SIG-M5 (cell line): ENCODE measurements at places on chromosomes 7 and 10.

DNA sequence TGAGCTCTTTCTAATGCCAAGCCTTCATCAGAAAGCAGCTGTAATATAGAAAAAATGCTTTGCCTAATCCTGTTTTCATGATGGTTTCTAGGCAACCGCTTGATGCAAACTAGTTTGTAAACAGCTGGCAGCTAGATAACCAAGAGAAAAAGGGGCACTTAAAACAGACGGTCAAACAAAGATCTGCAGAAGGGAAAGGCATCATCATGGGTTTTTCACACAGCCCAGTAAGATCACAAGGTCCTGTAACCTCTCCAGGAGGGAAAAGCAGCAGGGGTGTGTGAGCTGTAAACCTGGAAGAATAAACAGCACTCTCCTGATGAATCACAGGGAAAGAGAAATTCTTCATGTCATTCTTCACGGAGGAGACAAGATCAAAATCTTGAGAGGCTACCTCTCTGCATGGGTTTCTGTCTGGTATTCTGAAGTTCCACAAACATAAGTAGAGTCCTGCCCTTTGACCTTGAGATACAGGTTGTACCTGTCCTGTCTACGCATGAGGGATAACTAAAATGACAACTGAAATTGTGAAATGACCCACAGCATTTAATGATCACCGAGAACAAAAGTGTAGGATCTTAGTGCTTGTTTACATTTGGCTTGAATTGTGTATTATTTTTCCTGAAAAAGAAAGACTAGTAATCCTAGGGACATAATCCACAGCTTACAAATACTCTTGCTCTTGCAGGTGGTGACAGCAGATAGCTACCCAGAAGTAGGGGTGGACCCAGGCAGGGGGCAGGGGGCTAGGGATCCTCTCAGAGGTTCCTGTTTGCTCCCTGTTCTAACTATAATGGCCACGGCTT is 48.0 kb downstream of the CREB3L2 start:
- DNase-seq = no peak

DNA sequence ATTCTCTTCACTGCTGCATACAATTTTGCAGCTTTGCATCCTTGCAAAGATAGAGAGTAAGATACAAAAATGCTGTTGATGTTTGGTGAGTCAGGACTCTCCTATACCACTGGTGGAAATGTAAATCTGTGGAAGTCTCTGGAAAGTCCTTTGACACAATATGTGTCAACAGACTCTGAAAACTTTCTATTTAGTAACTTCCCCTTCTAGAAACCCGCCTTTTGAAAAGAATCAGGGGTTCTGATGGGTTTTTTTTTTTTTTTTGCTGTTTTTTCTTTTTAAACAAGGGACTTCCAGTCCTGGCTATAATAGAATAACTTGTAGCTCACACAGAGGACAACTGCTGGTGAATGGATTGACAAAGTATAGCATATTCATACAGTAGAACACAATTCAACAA is 16.4 kb downstream of the NOD1 start:
- DNase-seq = no peak

- no peak for DNase-seq
These were observed 996 bp upstream of the C10orf90 start for GRCh38 chr10:126671402-126671975.

- no peak for DNase-seq
These were observed 613.1 kb downstream of the KCNMA1 start for GRCh38 chr10:77024461-77024860.

DNA sequence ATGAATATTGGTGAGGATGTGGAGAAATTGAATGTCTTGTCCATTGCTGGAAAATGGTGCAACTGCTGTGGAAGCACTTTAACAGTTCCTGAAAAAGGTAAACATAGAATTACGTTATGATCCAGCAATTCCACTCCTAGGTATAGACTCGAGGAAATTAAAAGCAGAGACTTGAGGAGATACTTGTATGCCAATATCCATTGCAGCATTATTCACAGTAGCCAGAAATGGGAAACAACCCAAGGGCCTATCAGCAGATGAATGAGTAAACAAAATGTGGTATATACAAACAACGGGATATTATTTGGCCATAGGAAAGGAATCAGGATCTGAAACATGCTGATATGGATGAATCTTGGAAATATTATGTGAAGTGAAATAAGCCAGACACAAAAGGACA is 32.5 kb upstream of the MTURN start:
- DNase-seq = no peak

DNA sequence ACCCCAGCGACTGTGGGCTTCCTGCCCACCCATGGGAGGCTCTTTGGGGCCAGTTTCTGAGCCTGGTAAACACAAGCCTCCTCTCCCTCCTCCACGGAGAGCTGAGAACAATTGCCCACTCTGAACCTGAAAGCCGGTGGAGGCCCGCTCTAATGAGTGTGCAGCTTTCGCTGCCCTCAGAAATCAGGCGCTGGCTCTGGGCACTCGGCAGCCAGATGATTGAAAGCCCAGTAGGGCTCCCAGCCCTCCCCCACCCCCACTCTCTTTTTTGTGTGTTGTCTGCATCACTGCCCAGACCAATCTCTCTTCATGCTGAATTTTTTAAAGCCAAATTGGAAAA is 438.9 kb downstream of the RPS24 start:
- DNase-seq = no peak

- no peak for DNase-seq
These were observed 116.0 kb downstream of the BUB3 start for GRCh38 chr10:123270221-123270620.

DNA sequence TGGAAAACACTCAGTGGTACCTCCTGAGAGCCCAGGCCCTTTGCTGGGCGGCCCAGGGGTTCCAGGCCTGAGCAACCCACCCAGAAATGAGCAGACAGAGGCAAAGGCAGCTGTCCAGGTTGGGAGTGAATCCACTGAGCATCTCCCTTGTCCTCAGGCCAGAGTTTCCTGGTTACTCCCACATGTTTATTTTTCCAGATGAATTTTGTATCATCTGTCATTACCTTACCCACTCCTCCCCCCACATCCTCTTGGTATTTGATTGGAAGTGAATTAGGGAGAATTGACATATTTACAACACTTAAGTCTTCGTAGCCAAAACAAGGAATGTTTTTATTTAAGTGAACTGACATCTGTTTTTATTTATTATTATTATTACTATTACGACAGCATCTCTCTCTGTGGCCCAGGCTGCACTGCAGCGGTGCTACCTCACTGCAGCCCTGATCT is 13.2 kb upstream of the LMBR1 start:
- no peak for DNase-seq

DNA sequence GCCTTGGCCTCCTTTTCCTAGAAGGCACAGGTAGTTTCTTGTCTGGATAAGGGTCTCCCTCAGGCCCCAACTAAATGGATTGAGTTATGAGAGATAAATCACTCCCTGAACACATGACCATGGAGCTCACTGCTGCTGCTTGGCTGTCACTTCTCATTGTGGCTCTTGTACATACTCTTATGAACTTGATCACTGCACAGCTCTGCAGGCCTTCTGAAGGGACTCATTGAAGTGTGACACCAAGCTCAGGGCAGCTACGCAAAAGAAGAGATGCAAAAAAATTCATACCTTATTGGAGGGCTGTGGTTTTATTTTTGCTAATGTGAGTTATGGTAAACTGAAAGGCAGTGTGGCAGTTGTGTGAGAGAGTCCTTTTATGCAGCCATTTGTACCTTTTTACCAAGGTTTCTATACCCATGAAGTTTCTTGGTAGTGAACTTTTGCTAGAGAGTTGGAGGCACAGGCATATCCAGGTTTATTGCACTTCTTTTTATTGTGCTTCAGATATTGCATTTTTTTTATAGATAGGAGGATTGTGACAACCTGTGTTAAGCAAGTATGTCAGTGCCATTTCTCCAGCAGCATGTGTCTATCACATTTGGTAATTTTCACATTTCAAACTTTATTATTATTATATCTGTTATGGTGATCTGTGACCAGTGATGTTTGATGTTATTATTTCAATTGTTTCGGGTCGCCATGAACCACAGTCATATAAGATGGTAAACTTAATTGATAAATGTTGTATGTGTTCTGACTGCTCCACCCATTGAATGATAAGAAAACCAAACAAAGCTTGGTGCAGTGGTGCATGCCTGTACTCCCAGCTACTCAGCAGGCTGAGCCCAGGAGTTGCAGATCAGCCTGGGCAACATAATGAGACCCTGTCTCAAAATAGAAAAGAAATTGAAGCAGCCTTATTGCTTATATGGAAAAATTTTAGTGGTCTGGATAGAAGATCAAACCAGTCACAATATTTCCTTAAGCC is 100.6 kb downstream of the LRRC4 start:
- no peak for DNase-seq

GRCh38 chr10:104090611-104091010 is 4.9 kb upstream of the COL17A1 start:
- DNase-seq = no peak

DNA sequence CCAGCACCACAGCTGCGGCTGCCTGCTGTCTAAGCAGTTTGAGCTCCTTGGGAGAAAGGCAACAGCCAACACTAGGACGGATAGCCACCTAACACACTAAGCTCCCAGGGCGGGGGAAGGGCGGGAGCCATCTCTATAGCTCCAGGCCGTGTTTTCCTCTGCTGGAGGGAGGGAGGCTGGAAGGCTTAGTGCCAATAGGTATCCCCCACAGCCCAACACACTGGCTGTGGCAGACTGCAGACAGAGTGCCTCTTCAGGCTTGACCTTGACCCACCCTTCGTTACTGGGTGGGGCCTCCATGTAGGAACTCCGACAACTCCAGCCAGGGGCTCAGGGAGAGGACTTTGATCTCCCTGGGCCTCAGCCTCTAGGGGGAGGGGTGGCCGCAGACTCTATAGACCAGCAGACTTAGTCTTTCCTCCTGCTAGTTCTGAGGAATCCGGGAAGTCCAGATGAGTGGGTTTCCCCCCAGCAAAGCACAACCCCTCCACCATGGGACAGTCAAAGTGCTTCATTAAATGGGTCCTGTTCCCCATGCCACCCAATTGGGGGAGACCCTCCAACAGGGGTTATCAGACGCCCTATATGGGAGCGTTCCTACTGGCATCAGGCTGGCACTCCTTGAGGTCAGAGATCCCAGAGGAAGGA is 314.4 kb upstream of the MKI67 start:
- DNase-seq = no peak

GRCh38 chr10:3192856-3193635 is 20.5 kb upstream of the PITRM1 start:
- DNase-seq = no peak

GRCh38 chr7:31603046-31603445 is 84.0 kb upstream of the PPP1R17 start:
- no peak for DNase-seq

DNA sequence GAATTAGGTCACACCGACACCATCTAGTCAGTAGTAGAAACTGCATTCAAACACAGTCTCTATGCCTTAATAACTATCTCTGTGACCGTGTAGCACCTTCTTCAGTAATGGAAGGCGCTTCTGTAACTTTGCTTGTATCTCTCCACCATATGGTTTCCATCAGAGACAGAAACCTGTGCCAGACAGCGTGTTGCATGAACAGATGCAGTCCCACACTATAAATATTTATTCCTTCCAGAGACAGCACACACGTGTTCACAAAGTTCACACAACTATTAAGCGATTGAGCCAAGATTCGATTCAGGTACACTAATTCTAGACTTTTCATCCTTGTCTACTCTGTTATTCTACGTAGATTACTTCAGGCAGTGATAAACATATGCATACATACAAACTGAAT is 873.9 kb upstream of the MBL2 start:
- no peak for DNase-seq

DNA sequence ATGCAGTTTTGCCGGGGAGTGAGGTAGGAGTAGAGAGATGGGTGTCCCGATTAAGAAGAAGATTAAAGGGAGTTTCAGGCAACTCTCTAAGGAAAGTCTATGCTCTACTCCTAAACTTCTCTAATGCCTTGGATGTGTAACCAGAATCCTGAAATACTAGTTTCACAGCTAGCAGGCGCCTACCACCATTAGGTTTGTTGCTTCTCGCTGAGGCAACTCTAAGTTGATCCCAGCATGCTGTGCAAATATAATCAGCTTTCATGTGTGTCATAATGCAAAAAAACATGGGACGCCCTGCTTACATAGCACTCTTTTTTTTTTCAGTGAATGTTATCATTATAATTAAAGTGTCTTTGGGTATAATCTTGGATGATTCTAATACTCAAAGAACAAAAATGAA is 50.4 kb upstream of the FAM3C start:
- DNase-seq = no peak

DNA sequence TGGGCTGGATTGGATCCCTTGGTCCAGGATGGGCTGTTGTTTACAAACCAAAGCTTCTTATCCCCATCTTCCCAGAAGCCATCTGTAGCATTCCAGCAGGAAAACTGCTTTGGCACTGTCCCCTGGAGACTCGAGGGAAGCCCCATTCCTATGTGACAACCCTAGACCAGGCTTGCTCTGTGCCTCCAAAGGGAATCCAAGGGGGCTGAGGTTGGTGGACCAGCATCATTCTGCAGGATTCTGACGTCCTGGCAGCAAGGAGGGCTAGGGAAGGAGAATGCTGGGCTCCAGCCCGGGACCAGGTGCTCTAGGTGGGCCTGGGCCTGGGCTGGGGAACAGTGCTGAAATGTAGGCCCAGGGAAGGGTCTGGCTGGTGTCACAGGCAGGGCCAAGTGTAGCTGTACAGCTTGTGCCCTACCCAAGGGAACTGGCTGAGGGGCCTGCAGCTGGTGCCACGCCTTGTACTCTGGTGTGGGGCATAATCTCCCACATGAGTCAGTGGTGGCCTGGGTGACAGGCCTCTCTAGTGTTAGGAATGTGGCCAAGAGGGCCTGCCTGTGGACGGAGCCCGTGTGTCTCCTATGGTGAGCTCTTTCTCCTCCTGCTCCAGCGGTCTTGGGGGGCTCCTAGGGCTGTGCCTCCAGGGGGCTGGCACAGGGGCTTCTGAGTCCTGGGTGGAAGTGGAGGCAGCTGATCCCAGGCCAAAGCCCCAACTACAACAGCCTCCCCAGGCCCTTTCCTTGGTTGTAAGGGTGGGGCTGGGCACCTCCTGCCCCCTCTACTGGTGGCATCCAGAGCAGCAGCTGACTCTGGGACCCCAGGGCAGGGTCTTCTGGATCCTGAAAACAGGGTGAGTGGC is 25.2 kb downstream of the TRIM8 start:
- no peak for DNase-seq

DNA sequence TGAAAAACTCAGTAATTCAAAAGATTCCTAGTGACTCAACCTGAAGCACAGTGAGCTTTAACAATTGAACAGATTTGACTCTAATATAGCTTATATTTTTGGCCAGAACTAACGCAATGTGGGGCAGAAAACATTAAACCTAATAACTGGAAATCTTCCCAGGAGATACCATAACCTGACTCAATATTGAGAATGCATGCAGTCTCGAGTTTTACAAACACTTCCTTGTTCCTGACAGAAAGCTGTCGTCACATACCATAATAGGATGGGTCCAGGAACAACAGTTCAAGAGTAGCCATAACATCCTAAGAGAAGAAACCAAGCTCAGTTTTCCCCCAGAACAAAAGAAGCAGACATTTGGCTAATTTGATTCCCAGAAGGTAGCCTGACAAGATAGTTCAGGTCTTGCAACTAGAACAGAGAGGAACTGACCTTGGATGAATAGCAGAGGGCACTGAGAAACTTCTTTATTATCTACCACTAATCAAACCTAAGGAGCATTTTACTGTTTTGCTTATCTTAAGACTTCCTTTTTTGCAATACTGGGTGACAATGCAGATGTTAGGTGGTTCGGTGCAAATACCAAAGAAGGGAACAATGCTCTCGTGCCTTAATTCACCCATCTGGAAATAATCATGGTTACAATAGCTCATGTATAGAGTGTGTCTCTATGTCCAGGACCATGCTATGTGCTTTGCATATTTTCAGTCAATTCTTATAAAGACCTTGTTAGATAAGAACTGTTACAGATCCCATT is 38.6 kb upstream of the ACSL5 start:
- no peak for DNase-seq

GRCh38 chr10:127100983-127101615 is 95.3 kb downstream of the INSYN2A start:
- DNase-seq = no peak

- no peak for DNase-seq
These were observed 15.4 kb upstream of the FKBP9 start for GRCh38 chr7:32941681-32942414.
